HTR-8/SVneo (cell line): ENCODE measurements at places on chromosomes 4 and X.

DNA sequence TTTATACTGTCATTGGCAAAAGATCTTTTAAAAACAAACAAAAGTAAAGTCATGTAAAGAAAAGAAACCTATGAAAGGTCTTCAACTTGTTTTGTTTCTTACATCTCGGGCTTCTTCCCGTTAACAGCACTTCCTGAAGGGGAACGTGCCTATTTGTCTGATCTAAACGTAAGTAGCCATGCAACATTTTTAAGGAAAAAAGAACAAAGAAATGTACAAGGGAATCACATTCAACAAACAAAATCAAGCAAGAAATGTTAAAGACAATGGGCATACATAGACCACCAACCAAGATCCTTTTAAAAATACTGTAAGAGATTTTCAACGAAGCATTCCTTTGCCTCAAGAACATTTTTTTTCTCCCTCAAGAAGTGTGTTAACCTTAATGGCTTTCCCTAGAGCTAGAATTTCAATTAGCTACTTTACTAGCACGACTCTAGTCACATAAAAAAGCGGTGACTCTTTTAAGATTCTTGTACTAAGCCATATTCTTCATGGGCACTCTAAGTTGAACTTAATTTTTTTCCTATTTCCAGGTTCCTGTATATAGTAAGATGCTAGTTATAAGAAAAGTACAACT lies 112.0 kb upstream of the TTC29 start:
- no peak for DNase-seq

- no peak for DNase-seq
These were observed 20.8 kb upstream of the SLC10A4 start for GRCh38 chr4:48462363-48462762.

GRCh38 chrX:98924511-98924910 lies 1485.6 kb downstream of the PCDH19 start:
- DNase-seq, result no peak

DNA sequence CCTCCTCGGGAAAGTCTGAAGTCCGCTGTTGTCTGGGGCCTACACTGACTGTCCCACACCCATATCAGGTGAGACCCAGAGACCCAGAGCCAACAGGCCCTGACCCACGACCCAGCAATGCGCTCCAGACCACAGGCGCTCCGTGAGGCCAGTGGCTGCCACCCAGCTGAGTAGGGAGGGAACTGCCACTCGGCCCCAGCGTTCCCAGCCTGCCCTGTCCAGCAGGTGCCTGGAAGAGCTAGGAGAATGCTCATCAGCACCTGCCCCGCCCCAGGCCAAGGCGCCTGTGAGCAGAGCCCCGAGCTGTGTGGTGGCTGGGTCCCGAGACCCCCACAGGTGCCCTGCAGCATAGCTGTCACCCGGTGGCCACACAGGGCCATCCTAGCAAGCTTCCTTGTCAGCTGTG lies 2.7 kb downstream of the SPON2 start:
- no peak for DNase-seq

DNA sequence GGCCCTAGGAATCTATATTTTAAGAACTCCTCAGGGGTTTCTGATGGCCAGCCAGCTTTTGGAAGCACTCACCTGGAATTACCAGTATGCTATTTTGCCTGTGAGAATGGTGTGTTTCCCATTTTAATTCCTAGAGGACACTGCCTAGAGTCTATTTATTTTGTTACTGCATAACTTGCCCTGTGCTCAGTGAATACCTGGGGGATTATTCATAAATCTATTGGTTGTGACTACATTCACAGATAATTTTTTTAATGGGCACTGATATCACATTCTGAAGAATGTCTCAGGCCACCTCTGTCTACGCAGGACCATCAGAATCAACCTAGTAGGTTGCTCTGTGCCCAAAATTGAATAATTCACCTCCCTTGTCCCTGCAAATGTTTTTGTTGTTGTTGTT lies 6.7 kb downstream of the ARL13A start:
- DNase-seq, result no peak

- DNase-seq, result no peak
These were observed 157.1 kb upstream of the LNX1 start for GRCh38 chr4:53748328-53748772.

GRCh38 chr4:182139491-182139890 lies 103.7 kb upstream of the TENM3 start:
- no peak for DNase-seq

DNA sequence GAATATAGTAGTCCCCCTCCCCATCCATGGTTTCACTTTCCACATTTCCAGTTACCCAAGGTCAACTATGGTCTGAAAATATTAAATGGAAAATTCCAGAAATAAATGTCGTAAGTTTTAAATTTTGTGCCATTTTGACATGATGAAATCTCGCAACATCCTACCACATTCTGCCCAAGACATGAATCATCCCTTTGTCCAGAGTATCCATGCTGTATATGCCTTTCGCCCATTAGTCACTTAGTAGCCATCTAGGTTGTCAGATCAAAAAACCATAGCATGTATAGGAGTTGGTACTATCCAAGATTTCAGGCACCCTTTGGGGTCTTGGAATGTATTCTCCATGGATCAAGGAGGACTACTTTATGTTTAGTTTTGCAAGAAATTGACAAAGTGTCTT lies 8.3 kb downstream of the PRRG1 start:
- no peak for DNase-seq

- DNase-seq, result no peak
These were observed 392.3 kb downstream of the ARHGAP24 start for GRCh38 chr4:85867271-85867670.

GRCh38 chr4:14177987-14178386 lies 550.5 kb upstream of the BOD1L1 start:
- no peak for DNase-seq

- DNase-seq, result peak; percentile 17
These were observed 6.2 kb downstream of the NCAPG start for GRCh38 chr4:17817027-17817426.

- DNase-seq, result no peak
These were observed 326.6 kb upstream of the F9 start for GRCh38 chrX:139203651-139204570.

- DNase-seq, result no peak
These were observed 20.0 kb upstream of the MBNL3 start for GRCh38 chrX:132508834-132509233.

DNA sequence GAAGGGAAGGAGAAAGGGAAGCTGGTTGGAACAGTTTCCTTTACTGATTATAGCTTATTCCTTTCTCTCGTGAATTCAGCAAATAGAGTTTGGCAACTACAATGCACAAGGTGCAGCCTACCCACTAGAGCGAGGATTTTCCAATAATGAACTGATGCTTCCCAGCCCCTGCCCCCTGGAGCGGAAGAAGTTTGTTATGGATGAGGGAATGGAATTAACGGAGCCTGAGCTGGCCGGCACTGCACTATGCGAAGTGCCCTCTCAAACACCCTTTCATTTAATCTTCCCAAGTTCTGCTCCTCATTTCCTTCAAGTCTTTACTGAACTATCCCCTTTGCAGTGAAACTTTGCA lies 42.5 kb upstream of the CBR4 start:
- DNase-seq, result no peak

GRCh38 chrX:96807318-96807717 lies 76.4 kb upstream of the RPA4 start:
- no peak for DNase-seq

DNA sequence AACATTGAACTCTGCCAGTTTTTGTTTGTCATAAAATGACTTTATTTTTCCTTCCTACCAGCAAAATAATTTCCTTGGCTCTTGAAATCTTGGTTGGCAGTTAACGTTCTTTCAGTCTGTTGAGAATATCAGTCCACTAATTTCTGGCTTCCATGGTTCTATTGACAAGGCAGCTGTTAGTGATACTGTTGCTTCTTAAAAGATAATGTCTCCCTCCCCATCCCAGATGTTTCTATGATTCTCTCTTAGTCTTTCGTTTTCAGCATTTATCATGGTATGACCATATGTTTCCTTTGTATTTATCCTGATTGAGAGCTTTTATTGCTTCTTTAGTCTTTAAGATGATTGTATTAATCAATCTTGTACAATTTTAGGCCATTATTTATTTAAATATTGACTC lies 81.1 kb upstream of the STK26 start:
- no peak for DNase-seq

- no peak for DNase-seq
These were observed 112.5 kb downstream of the SH3KBP1 start for GRCh38 chrX:19774905-19775304.

GRCh38 chrX:356385-357034 lies 30.2 kb downstream of the PPP2R3B start:
- DNase-seq, result no peak
